ENCODE measurements at places on chromosomes 3 and 15.
A peak's percentile ranks its signal among the peaks of the same experiment; 100 is the strongest.

GRCh38 chr3:123773681-123774431 is 110.3 kb downstream of the MYLK start:
- DNase-seq, result no peak

DNA sequence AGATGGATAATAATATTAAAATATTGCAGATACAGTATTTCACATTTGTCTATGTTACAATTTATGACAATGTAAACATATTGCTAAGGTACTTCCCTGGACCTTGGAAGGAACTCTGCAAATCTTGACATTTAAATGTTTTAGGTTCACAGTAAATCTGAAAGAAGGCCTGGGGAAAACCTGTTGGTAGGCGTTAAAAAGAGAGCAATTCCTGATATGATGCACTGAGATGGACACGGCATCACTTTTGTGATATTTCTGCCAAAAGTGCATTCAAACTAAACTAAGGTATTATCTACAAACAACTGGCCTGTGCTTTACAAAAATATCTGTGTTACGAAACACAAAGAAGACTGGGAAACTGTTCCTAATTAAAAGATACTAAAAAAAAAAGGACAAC is 6.1 kb upstream of the TP63 start:
- DNase-seq, result no peak

DNA sequence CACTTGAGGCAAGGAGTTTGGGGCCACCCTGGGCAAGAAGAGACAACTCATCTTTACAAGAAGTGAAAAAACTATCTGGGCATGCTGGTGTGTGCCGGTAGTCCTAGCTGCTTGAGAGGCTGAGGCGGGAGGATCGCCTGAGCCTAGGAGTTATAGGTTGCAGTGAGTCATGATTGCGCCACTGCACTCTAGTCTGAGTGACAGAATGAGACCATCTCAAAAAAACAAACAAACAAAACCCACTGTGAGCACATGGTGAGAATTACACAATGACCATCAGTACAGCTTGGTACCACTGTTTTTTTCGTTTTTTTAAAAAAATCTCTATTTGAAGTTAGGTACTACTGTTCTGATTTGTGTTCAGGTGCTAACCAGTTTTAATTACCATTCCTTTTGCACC is 13.6 kb downstream of the VPS39 start:
- DNase-seq, result no peak

DNA sequence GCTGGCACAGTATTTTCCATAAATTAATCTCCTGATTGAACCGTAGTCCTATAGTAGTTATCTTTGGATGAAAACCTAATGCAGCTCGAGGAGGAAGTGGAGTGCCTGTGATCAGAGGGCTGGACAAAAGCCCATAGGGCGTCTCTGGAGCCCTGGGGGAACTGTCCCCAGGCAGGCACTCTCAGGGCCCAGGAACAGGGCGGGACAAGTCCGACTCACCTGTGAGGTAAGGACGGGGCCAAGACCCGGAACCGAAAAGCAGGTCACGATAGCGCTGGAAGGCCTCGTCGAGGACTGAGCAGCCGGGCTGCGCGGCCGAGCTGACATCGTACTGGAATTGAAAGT is 341 bp downstream of the HEXA start:
- no peak for DNase-seq

DNA sequence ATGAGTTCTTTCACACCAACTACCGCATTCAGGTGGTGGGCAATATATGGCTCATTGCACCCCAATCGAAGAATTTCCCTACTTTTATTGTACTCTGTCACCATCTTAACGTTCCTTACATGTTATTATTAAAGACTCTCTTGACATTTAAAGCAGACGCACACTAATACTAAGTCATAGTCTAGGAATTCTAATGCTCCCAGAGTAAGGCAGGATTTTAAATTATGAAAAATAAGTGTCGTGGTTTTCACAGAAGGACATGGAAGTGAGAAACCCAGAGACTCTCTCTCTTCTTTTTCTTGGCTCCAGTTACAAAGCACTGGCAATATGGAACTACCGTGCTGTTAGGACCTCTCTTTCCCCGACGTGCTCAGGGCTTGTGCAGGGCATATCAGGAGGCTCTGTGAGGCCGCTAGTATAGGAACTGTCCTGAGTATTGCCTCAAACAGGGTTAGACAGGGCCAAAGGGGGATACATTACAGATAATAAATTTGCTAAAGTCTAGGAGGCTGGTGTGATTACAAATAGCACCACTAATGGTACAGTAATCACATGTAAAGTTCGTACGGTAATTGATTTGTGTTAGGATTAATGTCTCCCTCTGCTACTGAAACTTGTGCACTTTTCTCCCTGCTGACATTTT is 590.8 kb downstream of the FOXP1 start:
- DNase-seq, result no peak

GRCh38 chr15:39409876-39410530 is 170.9 kb upstream of the THBS1 start:
- DNase-seq, result no peak

GRCh38 chr3:130686833-130687232 is 59.8 kb downstream of the PIK3R4 start:
- no peak for DNase-seq

DNA sequence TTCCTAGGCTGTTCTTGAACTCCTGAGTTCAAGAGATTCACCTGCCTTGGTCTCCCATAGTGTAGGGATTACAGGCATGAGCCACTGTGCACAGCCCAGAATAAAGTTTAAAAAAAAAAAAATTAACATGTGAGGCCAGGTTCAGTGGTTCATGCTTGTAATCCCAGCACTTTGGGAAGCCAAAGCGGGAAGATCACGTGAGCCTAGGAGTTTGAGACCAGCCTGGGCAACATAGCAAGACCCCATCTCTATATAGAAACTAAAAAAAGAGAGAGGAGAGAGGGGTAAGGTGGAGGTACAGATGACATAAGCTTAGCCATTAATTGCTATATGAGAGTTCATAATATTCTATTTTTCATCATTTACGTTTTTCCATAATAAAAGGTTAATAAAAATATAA is 21.5 kb downstream of the ZNF148 start:
- DNase-seq, result no peak

- no peak for DNase-seq
These were observed 7.5 kb downstream of the CSTA start for GRCh38 chr3:122332551-122332950.

GRCh38 chr15:85381850-85382751 is 1.7 kb downstream of the AKAP13 start:
- no peak for DNase-seq

DNA sequence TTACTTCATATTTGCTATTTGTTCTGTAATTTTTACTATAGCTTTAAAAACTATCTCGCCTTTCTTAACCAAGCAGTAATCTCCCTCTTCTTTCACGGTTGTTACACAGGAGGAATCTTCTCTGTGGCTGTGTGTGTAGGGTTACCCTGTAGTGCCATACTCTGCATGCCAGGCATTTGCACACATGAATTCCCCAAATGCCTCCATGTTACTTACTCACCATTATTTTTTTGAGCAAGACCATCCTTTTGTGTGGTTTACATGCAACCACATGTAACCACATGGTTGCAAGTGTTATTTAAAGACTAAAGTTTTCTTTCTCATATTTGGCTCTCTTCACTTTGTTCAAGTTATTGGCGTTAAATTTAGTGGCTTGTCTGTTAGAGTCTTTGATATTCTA is 45.5 kb downstream of the HPS3 start:
- no peak for DNase-seq

GRCh38 chr3:63818282-63819150 is 583 bp upstream of the C3orf49 start:
- DNase-seq, result peak; percentile 61

- DNase-seq, result no peak
These were observed 19.2 kb downstream of the EXOSC7 start for GRCh38 chr3:44995142-44995770.

- DNase-seq, result no peak
These were observed 23.7 kb upstream of the C3orf49 start for GRCh38 chr3:63795438-63795837.

All from activated CD4-positive, alpha-beta T cell treated with anti-CD3 and anti-CD28 coated beads, Interleukin-2, amount 50 U/mL, for 1 hour (primary cell).